ENCODE measurements at places on chromosomes 4 and X.

GRCh38 chr4:145839151-145839550 lies 99.5 kb downstream of the ZNF827 start:
- DNase-seq, result no peak

DNA sequence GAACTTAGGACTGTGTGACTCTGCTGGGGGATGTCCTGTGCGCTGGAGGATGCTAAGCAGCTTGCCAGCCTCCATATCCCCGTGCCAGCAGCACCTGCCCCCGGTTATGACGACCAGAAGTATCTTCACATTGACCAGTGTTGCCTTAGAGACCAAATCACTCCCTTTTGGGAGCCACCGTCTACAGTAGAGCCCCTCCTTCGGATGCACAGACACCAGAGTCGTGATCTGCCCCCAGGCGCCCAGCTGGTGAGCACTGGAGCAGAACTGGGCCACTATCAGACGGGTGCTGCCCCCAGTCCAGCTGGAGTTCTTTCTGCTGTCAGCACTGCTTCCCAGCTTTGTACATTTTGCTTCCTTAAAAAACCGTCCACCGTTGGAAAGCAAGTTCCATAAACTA lies 30.0 kb upstream of the TADA2B start:
- DNase-seq, result no peak

- DNase-seq, result no peak
Observed at GRCh38 chr4:189001971-189002450, 862.8 kb downstream of the TRIML1 start.

DNA sequence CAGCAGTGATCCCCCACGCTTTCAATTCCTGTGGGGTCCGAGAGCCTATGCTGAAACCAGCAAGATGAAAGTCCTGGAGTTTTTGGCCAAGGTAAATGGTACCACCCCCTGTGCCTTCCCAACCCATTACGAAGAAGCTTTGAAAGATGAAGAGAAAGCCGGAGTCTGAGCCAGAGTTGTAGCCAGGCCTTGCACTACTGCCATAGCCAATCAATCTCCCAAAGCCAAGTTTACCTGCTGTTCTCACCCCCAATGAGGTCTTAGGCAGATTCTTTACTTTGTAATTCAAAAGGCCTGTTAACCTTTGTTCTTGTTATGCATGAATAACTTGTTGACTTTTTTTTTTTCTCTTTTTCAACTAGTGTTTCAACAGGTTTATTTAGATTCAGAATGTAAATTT lies 4.0 kb downstream of the MAGEB2 start:
- no peak for DNase-seq
